ENCODE measurements at places on chromosomes 16 and 17.

DNA sequence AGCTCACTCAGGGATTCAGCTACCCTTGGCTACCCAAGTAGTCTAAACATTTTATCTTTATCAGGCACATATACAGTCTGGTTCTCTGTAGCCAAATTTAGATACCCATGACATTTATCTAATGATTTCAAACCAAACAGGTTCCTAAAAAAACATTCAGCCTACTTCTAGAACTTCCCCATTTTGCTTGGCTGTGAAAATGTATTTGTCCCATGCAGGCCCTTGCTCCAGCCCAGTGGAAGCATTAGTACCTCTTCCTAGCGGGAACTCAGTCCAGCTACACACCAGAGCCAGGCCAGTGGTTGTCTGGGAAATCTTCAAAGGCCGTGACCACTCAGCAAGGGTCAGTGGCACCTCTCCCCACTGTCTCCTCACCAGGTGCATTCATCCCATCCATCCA lies 26.2 kb upstream of the NAGLU start:
- DNase-seq, result no peak

DNA sequence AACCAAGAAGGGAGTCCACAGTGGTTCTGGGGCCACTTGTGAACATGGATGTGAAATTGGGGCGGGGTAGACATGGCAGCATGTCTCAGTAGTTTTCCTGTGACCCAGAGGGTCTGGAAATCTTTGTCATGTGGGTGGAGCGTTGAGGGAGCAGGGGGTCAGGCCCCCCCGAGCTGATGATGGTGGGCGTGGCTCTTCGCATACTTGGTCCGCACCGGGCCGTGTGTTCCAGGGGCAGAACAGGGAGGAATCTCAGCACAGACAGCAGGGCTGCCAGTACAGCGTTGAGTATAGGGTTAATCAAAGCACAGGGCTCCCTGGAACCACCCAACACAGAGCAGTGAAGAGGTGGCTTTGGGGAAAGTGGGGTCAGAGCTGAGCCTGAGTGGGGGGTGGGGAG lies 267.5 kb downstream of the SEC14L1 start:
- no peak for DNase-seq

- DNase-seq, result no peak
Observed at GRCh38 chr16:31081428-31082351, 7.1 kb downstream of the PRSS53 start.

DNA sequence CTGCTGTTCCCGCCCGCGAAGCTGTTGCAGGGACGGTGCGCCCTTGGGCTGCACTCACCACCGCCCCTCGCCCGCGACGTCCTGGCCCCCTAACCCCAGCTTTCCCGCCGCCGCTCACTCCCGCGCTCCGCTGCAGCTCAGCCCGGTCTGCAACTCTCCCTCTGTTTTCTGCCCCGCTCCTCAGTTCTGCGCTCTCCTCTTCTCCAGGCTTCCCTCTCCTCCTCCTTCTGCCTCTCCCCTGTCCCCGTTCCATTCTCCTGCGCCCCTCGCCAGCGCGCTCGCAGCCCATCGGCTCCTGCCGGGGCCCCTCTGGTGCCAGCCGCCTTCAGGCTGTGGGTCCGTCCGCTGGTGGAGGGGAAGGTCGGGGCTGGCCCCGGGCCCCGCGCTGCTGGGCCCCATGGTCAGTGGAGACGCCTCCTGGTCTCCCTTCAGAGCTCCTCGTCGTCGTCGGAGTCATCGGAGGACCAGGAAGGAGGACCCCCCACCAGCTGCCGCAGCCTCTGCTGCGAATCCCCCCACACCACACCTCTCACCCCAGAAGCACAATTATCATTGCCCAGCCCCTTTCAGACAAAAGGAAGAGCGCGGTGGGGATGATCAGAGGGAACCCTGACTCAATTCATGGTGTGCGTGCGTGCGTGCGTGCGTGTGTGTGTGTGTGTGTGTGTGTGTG lies 223.2 kb upstream of the FOXF1 start:
- DNase-seq, result no peak
